GM12878 (cell line): ENCODE measurements at places on chromosomes 1 and 21. TPM values are rescaled to one million over a fixed set of nuclear protein-coding genes. Genes with fewer than 3 reads are reported as not detected.

- no peaks in the 10 kb centered on the region for H3K4me1 ChIP-seq
- no peak for DNase-seq
- no peak overlapping the region for H3K27ac ChIP-seq
- no peak overlapping the region for H3K4me3 ChIP-seq
- H3K27me3 ChIP-seq: no peaks in the 10 kb centered on the region
- H3K36me3 ChIP-seq: peaks cover 9% of the 10 kb centered on the region
Observed at GRCh38 chr1:45348020-45348419, 7.8 kb upstream of the MUTYH start.

The NBPF4 gene
- not detected in 2 replicates for total RNA-seq

The CTTNBP2NL gene
- total RNA-seq: 10.7 and 11.3 TPM in 2 replicates

The C1orf185 gene
- not detected in 2 replicates for total RNA-seq

The PDZK1IP1 gene
- not detected in 2 replicates for total RNA-seq

- no peak overlapping the region for H3K27ac ChIP-seq
- H3K27me3 ChIP-seq: no peaks in the 10 kb centered on the region
- H3K4me3 ChIP-seq: no peak overlapping the region
Observed at GRCh38 chr1:8506995-8507615, 189.2 kb downstream of the SLC45A1 start.
